ENCODE measurements at places on chromosomes 6 and 20.

DNA sequence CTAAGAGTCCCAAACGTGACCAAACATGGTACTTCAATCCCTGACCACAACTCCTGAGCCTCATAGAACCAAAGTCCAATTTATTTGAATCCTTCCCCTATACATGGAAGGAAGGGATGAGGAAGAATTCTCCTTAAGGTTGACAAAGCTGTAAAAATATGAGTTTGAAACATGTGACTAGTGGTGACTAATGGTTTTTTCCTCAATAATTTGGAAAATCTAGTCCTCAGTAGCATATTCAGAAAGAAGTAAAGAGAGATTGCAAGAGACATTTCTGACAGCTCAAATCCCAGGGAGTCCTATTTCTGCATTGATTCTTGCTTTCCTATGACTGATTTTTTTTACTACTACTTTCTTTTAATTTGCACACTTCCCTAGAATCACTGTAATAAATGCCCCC lies 443.7 kb downstream of the FRK start:
- DNase-seq = no peak

GRCh38 chr6:17965397-17965796 lies 22.0 kb downstream of the KIF13A start:
- DNase-seq = no peak

GRCh38 chr20:38112261-38112929 lies 52.7 kb downstream of the TGM2 start:
- DNase-seq = no peak

DNA sequence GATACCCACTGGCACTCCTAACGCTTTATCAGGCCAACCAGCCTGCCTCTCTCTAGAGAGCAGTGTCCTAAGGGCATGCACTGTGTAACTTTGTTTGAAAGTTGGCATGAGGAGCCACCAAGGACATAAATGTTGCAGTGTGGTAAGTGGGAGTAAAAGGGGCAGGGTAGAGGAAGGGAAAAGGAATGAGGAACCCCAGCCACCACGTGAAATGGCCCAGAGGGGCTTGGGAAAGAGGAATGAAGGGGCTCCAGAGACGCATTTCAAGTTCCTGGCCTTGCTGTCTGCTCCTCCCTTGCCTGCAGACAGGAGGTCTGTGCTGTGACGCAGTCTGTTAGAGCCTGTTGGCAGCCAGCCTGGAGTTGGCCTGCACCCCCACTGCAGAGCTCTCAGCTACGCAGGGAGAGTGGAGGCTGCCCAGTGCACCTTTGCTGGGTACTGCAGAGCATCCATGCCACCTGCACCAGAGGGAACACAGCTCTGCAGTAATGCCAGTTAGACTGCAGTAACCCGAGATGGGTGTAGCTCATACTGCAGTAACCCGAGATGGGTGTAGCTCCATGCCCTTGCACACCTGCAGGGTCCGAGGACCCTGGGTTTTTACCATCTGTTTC lies 86.8 kb upstream of the SNAP25 start:
- no peak for DNase-seq

GRCh38 chr6:111091987-111092386 lies 4.7 kb downstream of the SLC16A10 start:
- DNase-seq = no peak

DNA sequence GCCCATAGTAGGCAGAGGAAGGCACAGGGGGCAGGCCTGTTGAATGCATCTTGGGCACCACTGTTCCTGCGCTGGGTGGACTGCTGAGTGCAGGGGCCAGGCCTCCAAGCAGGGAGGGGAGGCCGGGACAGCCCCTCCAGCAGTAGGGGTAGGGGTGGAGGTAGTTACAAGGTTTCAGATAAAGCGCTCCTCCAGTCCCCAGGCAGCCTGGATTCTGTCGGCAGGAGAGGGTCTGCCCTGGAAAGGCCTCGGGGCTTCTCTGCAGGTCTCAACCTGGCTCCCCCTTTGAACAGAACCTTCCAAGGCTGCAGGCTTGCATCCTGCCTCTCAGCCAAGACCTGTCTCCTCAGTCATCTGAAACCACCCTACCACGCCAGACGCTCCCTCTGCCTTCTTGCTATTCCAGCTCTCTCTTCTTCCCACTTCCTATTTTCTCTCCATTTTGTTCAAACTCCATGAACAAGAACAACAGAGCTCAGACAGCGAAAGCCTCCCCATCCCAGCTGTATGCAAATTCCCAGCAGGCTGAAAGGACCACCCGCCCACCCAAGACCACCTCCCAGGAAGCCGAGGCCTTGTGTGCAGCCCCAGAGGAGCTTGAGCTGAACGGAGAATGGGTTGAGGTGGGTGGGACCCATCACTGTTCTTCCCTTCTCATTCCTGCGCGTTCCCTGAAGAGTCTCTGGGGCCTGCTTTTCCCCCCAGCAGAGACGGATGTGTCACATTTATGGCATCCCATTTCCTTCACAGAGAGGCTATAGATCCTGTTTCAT lies 1.4 kb downstream of the MLN start:
- no peak for DNase-seq
